ENCODE measurements at places on chromosomes 2 and 18.

DNA sequence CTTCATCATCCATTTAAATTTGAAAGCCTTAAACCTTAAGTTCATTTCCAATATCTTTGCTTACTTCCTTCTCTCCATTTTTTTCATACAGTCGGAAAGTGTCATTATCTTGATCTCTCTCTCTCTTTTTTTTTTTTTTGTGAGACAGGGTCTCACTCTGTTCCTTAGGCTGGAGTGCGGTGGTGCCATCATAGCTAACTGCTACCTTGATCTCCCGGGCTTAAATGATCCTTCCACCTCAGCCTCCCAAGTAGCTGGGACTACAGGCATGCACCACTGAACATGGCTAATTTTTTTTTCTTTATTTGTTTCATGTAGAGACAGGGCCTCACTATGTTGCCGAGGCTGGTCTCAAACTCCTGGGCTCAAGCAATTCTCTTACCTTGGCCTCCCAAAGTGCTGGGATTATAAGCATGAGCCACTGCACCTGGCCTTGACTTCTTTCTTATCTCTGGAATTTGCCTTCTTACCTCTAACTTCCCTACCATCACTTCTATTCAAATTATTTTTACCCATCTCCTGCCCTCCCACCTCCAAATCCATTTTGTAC is 222.2 kb downstream of the MYCN start:
- DNase-seq, result no peak

- DNase-seq, result no peak
Observed at GRCh38 chr2:102083393-102083703, 59.2 kb upstream of the IL1R1 start.

- DNase-seq, result no peak
Observed at GRCh38 chr2:40716879-40717278, 265.0 kb upstream of the SLC8A1 start.

GRCh38 chr18:58223717-58224424 is 179.8 kb downstream of the NEDD4L start:
- DNase-seq, result peak; percentile 26

DNA sequence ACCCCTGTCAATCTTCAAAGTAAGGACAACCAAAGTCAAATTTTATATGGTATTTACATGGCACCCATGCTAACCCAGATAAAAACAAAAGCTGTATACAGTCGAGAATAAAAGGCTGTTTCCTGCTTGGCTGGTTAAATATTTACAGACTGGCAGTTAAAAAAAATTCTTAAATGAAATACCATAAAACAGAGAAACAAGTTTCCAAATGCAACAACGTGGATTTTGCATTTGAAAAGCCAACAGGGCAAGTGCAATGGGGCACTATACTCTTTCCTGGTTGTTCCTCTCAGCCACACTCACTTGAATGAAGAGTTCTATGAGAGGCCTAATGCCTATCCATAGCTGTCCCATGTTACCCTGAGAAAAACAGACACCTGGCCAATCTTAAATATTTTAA is 6.1 kb upstream of the NR4A2 start:
- no peak for DNase-seq

DNA sequence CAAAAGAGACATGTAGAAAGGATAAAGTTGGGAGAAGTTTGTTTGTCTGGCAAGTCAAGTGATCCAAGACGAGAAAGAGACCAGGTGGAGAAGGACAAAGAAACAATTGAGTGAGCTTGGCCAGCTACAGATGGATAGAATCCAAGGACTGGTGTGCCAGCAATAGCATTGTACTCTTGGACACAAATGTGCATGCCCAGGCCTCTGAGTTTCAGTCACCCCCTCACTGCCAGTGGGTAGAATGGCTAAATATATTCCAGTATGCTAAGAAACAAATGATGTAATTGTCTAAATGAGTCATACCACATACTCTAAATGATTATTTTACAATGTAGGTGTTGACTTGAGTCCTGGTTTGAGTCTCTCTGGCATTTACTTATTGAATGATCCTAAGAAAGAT is 881.3 kb downstream of the LRRTM4 start:
- DNase-seq, result no peak

GRCh38 chr2:170736628-170737027 is 21.5 kb downstream of the SP5 start:
- DNase-seq, result no peak

DNA sequence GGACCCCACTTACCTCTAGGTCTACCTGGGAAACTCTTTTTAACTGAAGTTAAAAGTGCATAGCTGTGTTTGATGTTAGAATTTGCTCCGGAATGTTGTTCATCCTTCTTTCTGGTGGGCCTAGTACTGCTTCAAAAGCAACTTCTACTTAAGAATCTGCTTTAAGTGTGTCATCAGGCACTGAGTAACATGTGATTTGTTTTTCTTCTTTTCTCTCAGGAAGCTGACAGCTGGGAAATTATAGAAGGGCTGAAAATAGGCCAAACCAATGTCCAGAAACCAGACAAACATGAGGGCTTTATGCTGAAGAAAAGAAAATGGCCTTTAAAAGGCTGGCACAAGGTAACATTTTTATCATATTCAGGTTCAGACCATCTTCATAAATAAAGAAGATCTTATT is 122.9 kb downstream of the PRKRA start:
- no peak for DNase-seq

GRCh38 chr2:111666160-111666559 is 217.8 kb downstream of the ANAPC1 start:
- no peak for DNase-seq

- DNase-seq, result no peak
Observed at GRCh38 chr2:239309398-239310245, 91.2 kb downstream of the HDAC4 start.

DNA sequence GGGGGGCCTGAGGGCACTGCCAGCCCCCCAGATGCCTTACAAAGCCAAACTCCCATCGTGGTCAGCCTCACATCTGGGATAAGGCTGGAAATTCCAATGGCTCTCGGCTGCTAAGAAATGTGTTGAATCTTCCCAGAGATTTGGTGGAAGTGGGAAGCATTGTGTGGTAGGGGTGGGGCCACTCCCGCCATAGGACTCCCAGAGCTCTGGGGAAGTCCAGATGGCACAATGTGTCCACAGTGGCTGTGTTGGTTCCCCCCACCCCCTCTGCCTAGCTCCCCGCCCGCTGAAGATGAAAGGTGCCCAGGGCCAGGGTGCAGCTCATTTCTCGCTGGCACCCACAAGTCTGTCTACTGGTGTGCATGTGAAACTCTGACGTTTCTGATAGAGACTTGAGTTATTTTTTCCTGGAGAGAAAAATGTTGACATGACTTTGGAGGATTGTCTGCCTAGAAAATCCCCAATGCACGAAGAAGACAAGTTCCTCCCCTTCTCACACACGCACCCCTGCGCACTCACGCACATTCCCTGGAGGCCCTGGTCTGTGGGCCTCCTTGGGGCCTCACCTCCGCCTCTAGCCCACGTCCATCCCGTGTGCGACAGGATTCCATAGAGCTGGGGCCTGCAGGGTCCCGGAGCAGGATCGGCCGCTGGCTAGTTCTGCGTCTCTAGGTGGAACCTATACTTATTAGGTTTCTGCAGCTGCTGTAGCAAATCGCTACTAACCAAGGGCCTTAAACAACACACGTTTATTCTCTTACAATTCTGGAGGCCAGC is 199.1 kb downstream of the ZFP36L2 start:
- no peak for DNase-seq

DNA sequence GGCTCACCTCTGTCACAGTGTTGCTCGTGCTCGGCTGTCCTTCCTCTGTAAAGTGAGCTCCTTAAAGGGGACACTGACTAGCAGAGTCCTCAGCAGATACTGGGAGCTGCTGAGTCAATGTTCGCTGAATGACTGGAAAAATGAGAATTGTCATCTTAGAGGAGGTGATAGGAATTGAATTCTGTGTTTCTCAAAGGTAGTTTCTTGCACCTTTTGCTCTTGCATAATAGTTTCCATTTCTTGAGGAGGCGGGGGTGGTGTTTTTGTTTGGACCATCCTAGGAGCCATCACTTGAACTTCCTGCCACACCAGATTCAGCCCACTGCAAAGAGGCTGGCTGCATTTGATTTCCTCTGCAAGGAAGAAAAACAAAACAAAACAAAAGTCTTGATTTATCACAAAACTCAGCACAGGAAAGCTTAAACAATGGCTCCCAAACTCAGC is 11.4 kb upstream of the RFX8 start:
- DNase-seq, result no peak

DNA sequence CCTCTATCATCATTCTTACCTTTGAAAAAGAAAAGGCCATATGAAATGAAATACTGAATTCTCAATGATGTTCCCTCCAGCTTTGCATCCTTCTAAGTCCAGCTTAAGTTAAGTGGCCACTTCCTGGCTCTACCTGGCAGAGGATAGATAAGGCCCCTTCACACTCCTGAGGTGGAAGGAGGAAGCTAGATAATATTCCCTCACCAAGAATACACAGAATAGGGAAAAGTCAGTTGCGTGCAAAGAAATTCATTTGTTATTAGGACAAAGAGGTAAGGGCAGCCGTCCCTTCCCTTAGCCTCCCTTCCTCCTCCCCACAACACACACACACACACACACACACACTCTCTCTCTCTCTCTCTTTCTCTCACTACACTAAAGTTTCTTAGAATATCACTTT is 37.5 kb downstream of the OLA1 start:
- peak; percentile 63 for DNase-seq

DNA sequence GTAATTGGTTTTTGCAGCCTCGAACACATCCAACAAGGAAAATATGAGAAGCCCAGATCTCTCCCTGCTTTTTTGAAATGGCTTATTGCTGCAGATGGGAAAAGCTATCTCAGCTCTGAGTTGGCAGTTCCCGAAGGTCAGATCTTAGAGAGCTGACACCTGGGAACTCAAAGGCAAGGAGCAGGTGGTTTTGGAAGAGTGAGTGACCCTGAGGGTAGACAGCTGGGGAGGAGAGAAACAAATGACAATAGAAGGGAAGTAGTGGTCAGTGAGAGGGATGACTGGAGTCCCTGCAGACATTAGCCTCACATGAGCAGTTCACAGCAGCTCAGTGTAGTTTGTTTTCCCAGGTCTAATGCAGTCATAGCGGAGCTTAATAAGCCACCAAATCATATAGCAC is 317.9 kb downstream of the STK39 start:
- DNase-seq, result no peak

- peak; percentile 11 for DNase-seq
Observed at GRCh38 chr2:232689152-232689910, 7.8 kb upstream of the GIGYF2 start.

GRCh38 chr2:138962686-138963085 is 182.5 kb upstream of the NXPH2 start:
- no peak for DNase-seq

- DNase-seq, result peak; percentile 24
Observed at GRCh38 chr2:182763311-182763912, 47.4 kb downstream of the DNAJC10 start.

- peak; percentile 74 for DNase-seq
Observed at GRCh38 chr2:48530033-48530811, at the start of gene STON1. TSS of gene STON1 (plus strand) at chr2:48530154. CDS start at chr2:48580634, 50,480 bp downstream.

- no peak for DNase-seq
Observed at GRCh38 chr2:37852585-37853014, 72.5 kb upstream of the RMDN2 start.

DNA sequence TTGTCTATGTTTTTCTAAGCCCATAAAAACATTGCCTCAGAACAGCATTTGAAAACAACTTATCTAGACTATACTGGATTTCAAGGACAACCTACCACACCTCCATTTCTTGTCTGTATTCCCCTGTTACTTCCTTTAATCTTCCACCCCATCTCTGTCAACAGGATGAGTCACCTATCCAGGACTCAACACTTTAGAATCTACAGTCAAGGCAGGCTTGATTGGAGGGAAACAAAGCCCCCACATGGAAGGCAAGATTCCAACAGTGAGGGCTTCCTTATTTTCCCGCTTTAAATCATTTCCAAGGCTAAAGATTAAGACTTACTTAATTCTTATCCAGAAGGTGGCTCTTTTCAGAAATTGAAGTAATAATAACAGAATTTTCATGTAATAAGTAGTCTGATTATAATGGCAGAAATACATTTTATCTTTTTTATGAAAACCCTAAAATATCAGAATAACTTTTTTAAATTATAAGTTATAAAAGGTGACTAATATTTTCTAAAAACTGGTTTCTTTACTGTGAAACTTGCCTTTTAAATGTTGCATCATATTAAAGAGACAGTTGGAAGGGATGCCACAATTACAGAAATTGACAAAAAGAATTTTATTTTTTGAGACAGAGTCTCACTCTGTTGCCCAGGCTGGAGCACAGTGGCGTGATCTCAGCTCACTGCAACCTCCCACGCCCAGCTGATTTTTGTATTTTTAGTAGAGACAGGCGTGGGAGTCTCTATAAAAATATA is 138.7 kb upstream of the CCDC150 start:
- no peak for DNase-seq

DNA sequence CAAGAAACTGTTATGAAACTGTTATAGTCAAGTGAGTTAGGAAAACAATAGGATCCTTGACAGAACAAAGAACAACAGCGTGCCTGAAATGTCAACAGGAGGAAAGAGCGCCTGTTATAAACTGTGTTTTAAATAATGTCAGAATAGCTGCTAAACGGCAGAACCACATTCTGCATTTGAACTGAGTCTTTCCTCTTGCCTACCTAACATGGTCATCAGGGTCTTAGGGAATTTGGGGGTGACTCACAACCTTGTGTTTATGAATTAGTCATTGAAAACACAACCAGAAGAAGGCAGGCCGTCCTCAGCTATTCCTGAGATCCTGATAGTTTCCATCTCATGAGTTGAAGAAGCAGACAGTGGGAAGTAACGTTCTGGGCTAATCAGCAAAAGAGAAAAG is 222.0 kb upstream of the FN1 start:
- DNase-seq, result no peak

DNA sequence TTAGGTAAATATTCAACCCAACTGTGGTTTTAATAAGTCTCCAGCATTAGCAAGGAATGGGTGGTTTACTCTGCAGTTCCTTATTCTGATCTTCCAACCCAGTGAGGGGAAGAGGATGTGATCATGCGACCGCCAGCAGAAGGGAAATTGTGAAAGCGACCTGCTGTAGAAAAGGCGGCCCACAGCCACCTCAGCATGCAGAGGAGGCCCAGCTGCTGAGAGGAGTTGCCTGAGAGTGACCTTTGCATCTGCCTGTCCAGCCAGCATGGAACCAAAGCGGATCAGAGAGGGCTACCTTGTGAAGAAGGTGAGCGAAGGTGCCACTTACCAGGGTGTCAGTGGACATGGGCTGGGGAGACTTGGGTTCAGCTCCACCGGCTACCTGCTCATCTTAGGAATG is at the start of gene PLEK:
TSS of gene PLEK (plus strand) at position 196 of the 400 bp plus-strand sequence. CDS start at position 266, 70 bp downstream.
- DNase-seq, result no peak

DNA sequence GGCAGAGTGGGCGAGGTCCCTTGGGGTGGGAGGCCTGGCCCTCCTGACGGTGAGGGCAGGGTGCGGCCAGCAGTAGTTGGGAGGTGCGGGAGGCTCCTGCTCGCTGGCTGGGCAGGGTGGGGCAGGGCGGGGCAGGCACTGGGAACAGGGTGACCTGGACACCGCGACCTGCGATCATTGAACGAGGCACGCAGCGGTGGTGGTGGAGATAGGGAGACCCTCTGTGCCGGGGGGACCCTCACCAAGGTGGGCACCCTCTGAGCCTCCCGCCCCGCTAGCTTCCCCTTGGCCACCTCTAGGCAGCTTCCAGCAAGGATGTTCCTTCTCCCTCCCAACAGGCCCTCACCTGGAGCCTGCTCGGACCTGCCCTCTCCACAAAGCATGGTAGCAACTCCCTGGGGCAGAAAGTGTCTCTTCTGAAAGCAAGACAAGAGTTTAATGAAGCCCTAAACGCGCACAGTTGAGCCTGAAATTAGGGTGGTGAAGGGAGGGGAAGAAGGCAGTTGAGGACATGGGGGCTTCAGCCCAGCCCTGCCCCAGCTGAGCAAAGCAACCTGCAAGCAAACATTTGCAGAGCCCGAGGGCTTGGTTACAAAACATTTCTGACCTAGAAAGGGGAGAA is 15.4 kb upstream of the FOSL2 start:
- DNase-seq, result no peak

Data from K562 (cell line).